ENCODE measurements at places on chromosomes 11 and 22.

DNA sequence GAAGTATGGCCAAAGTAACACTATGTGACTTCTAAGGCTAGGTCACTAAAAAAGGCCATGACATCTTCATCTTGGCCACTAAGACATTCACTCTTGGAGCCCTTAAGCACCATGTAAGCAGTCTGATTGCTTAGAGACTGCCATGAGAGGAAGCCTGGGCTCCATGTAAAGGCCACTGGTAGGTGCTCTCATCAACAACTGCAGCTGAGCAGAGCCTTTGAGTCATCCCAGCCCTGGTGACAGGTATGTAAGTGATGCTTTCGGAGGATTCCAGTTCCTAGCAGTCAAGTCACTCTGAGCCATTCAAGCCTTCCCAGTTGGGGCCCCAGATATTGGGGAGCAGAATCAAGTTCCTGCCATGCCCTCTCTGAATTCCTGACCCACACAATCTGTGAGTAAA is 26.2 kb downstream of the GAB2 start:
- no peak for DNase-seq

- DNase-seq = no peak
These were observed 17.9 kb downstream of the NADSYN1 start for GRCh38 chr11:71470946-71471345.

DNA sequence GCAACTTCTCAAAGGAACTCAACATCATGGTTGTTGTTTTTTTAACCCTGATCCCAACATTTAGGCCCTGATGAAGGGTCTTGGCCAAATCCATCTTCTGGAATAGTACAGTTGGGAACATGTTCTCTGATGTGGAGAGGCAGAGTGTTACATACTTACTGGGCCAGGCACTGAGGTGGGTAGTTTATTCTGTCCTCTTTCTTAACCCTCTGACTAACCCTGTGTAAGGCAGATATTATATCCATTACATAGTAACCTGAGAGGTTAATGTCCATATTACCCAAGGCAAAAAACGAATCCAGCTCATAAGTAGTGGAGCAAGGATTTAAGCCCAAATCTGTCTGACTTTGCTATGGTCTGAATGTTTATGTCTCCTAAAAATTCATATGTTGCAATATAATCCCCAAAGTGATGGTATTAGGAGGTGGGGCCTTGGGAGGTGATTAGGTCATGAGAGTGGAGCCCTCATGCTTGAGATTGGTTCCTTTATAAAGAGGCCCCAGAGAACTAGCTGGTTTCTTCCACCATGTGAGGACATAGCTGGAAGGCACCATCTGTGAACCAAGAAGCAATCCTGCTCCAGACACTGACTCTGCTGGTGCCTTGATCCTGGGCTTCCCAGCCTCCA is 16.3 kb downstream of the PPFIBP2 start:
- DNase-seq = no peak

DNA sequence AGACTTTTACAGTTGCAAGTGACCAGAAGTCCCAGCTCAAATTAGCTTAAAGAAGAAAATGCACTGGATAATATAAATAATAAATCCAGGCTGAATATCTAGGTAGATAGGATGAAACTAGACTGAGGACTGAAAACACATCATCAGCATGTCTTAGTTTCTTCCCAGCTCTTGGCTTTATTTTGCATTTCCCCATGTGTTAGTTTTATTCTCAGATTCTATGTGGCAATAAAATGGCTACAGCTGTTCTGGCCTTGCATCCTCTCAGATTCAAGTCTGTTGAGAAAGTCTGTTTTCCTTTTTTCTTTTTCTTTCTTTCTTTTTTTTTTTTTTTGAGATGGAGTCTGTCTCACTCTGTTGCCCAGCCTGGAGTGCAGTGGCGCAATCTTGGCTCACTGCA is 22.6 kb upstream of the CAT start:
- no peak for DNase-seq

- no peak for DNase-seq
These were observed 190.7 kb upstream of the NECTIN1 start for GRCh38 chr11:119919656-119920055.

DNA sequence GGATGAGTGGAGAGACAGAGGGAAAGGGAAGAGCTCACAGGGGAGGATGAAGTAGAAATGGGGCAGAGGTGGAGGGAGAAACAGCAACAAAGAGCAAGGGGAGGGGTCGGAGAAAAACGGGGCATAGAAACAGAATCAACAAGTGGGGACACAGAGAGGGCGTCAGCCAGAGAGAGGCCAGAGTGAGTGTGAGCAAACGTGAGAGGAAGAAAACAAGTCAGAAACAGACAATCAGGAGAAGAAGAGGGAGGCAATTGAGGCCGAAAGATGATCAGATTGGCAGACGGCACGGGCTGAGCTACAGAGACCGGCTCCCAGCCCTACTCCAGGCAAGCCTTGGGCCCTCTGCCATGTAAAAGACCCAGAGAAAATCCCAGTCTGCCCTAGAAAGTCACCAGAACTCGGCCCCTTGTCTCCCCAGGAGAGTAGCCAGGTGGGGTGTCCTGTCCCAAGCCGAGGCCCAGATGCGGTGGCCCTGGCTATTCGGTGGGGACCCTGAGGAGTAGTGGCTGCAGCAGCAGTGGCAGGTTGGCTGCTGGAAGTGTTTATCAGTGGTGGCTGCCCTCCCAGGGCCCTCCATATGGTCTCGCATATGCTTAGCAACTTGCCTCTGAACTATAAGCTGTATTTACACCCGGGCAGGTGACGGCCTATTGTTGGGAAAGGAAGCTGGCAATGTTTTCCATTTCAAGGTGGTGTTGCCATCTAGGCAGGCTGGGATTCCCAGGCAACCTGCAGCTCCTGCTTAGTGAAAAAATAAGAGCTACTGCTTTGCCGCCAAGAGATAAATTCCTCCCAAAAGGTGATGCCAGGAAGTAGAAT is 14.8 kb upstream of the TSPAN18 start:
- DNase-seq = no peak
